ENCODE measurements at places on chromosomes 12 and 14.

- DNase-seq = no peak
Observed at GRCh38 chr12:2273751-2274150, 221.0 kb downstream of the CACNA1C start.

DNA sequence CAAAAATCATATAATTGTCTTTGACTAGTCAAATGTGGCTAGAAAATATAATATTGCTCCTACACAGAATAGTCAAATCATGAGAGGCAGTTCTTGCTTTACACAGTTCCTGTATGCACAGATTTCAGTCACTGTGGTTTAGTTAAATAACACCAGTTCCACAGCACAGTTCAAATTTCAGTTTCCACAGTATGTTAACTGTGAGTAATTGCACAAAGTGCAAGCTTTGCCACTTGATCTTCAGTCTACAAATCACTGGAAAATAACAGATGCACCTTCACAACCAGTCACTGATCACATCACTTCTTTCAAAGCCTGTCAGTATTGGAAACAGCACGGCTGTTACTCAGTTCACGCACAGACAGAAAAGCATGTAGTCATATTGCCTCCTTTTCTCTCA lies 38.7 kb downstream of the KCNH5 start:
- DNase-seq = no peak

- peak; percentile 87 for DNase-seq
Observed at GRCh38 chr12:110577864-110578693, 5.0 kb downstream of the PPTC7 start.

DNA sequence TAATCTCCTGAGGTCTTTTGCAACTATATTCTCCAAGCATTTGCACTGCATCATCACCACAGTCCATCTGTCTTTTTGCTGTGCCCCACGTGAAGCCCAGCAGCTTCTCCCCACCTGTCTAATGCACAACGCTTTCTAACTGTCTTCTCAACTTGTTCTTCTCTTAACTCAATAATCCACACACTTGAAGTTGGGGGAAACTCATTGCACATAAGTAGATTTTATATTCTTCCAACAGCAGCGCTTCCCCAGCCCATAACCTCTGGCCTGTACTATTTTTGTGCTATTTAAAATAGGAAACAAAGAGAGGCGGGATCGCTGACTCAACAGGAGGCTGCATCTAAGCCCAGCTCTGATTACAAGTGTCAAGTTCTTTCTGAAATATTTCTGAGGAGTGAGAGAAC lies 226.7 kb downstream of the GXYLT1 start:
- no peak for DNase-seq

GRCh38 chr14:99289394-99290189 lies 17.6 kb upstream of the BCL11B start:
- peak; percentile 51 for DNase-seq

- no peak for DNase-seq
Observed at GRCh38 chr12:89134213-89134770, 218.0 kb downstream of the DUSP6 start.

DNA sequence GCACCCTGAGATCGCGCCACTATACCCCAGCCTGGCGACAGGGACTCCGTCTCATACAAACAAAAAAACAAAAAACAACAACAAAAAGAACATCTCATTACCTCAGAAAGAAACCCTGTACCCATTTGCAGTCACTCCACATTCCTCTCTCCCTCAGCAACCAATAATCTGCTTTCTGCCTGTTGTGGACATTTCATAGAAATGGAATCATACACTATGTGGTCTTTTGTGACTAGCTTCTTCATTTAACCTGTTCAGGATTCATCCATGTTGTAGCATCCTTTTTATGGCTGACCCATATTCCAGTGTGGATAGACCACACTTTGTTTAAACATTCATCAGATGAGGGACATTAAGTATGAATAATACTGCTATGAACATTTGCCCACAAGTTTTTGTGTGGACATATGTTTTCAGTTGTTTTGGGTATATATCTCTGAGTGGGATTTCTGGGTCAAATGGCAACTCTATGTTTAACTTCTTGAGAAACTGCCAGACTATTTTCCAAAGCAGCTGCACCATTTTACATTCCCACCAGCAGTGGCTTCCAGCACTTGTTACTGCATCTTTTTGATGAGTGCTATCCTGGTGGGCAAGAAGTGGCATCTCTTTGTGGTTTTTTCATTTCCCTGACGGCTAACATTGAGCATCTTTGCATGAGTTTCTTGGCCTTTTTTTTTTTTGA lies 5.9 kb upstream of the RCOR1 start:
- no peak for DNase-seq

DNA sequence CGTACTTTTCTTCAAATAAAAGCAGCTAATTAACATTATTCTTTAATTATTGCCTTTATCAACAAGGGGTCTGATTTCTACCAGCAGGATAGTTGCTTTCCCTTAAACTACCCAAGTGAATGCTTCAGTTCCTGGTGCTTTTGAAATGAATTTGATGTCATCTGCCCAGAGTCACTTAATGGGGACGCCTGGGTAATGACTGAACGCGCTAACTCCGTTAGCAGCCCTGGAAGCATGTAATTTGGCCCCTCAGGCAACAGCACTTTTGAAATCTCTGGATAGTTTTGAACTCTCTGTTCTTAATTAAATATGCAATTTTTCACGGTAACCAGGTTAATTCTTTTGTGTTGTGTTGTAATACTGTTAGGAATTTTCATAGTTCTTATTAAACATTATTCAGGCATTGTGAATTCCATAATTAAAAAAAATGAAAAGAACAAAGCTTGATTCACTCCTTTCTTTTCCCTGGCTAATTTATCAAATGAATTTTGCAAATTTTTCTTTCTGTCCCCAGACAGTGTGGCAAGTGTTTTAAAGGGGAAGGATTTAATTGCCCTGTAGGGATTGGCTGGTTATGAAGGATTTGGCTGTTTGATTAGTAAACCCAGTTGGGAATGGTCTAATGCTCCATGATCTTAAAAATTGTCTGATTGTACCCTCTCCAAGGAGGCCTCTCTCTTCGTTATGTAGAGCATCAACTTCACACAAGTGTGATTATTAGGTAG lies 137.5 kb upstream of the MYL2 start:
- DNase-seq = no peak

DNA sequence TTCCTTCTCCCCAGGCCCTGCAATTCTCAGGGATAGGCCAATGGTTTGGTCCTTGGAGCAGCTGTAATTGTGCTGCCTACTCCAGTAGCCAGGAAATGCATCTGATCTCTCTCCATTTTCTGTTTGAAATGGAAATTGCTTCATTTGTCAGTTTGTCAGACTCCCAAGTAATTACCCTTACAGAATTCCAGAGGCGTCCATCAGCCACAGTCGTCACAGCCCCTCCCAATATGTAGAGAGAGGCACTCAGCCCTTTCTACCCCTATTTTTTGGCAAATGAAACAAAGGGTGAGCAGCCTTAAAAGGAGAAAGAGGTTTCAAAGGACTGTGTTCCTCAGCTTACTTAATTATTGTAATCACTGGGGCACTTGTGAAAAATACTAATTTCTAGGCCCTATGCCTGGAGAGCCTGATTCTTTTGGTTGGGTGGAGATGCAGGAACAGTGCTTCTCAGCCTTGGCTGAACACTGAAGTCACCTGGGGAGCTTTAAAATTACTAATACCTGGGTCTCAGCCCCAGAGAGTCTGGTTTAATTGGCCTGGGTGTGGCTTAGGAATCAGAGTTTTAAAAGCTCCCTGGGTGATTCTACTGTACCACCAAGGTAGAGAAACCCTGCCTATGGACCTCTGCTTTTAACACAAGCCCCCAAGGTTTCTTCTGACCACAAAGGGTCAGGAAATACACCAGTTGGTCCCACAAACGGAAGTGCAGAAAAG lies 190.0 kb downstream of the EMP1 start:
- DNase-seq = no peak

GRCh38 chr12:19012965-19013364 lies 116.6 kb upstream of the PLEKHA5 start:
- DNase-seq = no peak

- peak; percentile 95 for DNase-seq
Observed at GRCh38 chr14:106518054-106518943, 991.9 kb downstream of the TMEM121 start.

- DNase-seq = no peak
Observed at GRCh38 chr12:128458301-128458974, 191.5 kb downstream of the TMEM132C start.

- peak; percentile 74 for DNase-seq
Observed at GRCh38 chr14:89620436-89620835, 203.4 kb upstream of the FOXN3 start.

DNA sequence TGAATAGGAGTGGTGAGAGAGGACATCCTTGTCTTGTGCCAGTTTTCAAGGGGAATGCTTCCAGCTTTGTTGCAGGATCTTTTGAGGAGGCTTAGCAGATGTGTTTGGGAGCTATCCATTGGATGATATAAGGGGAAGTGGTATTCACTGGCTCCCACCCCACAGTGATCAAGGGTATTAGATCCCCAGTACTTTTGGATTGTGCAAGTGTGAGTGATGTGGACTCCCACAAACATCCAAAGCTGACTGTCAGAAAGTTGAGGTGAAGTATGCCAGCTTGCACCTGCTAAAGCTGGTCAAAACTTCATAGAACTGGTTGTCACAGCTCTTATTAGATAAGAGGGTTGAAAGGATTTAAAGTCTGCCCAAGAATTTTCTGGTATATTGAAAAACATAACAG lies 110.1 kb upstream of the BTG1 start:
- DNase-seq = no peak

DNA sequence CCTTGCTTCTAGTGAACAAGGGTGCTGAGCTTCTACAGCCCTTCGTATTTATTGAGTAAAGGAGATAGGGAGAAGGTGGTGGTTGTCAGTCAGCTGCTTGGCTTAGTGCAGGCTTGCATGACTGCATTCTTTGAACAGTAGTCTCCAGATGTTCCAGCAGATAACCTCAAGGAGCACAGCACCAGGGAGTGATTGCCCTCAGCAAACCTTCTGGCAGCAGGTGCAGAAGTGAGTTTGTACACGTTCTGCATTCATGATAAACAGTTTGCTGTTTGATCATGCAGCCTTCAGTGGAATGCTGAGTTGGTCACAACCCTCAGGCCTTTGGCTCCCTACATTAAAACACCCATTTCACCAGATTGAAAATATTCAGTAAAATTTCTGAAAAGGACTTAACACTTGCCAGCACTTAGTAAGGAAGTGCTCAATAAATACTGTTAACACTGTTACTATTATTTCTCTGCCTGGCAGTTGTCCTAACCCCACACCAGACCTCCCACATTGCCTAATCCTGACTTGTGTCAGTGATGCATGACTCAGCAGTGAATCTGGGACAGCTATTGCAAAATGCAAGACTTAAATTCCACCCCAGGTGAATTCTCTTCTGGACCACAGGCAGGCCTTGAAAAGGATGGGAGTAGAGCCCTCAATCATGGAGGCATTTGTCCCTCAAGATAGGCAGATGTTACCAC lies 18.9 kb upstream of the CARMIL3 start:
- DNase-seq = no peak

DNA sequence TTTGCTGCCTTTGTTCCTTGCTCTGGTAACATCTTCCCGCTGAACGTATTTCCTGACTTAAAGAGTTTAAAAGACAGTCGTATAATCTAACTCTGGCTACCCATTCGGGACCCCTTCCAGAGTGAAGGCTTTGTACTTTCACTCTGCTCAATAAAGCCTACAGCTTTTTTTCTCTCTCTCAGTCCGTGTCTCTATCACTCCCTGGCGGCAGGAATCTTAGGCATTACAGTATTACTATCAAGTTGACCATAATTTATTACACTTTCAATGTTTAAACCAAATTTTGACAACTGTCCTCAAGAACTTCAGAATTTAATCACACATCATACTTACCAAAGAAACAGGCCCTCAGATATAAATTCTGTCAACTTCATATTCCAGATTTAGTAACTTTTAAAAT lies 967.9 kb downstream of the FSCB start:
- no peak for DNase-seq

GRCh38 chr12:69991690-69992288 lies 166.8 kb downstream of the MYRFL start:
- no peak for DNase-seq

DNA sequence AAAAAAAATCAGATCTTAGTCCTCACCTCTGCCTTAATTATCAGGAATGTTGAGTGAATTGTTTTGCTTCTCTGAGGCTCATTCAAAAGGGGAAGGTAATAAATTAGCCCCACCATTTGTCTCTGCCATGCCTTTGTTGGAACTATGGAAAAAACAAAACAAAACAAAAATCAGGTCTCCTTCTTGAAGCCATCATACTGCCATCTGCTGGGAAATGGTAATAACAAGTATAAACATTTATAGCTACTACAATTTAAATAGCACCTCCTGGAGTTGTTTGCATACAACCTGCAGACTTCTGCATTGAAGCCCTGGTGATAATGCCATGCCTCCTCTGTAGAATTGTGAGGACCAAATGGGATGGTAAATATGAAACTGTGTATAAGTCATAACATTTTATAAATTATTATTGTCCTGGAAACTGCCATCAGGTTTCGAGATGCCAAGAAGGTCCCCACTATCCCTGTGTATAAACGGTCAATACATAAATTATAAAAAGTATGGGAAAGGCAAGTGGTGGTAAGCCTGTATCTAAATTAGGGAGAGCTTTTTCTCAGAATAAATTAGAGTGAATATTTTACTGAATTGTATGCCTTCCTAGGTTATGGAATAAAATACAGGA lies 87.2 kb upstream of the FGD4 start:
- peak; percentile 63 for DNase-seq

GRCh38 chr12:88093573-88093972 lies 48.3 kb downstream of the CEP290 start:
- no peak for DNase-seq

DNA sequence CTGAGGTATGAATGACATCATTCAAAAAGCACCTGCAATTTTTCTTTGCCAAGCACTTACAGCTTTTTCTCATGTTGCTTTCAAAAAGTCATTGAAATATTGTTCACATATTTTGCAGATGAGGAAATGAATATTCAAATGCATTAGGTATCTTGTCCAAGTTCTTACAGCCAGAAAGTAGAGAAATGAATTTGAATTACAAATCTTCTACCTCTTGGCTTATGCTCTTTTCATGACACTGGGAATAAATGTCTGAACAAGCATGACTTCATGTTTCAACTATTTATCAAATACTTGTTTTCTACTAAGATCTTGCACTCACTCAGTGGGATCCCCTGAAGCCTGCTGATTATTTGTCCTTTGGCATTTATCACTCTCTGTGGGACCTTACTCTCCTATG lies 267.2 kb upstream of the BTG1 start:
- no peak for DNase-seq

DNA sequence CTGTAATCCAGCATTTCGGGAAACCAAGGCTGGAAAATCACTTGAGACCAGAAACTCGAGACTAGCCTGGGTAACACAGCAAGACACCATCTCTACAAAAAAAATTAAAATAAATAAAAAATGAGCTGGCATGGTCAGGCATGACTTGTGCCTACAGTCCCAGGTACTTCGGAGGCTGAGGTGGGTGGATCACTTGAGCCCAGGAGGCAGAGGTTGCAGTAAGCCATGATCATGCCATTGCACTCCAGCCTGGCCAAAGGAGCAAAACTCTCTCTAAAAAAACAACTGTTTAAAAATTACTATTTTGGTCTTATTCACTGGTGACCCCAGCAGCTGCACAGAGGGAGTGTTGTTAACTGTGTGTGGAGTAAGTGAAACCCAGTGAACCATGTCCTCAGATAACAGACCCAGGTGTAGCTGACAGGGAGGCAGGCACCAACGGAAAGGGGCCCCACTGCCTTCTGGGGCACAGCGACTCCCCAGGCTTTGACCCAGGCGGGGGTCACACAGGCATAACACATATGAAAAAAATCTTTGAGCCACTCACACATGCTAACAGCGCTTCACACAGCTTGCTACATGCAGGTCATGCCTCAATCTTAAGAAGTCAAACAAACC lies 12.1 kb downstream of the DDX54 start:
- no peak for DNase-seq

GRCh38 chr12:108939594-108939993 lies 59.7 kb downstream of the DAO start:
- DNase-seq = peak; percentile 66

GRCh38 chr12:5377997-5378592 lies 53.8 kb upstream of the NTF3 start:
- no peak for DNase-seq
